NCI-H1105 treated with DMSO at 0.1 percent for 48 hours (cell line): ENCODE measurements at places on chromosomes 12 and 14.

GRCh38 chr12:95445884-95446505, 28.0 kb upstream of the METAP2 start:
- no peak for DNase-seq

- no peak for DNase-seq
Observed at GRCh38 chr14:68888025-68888850, 90.9 kb downstream of the ACTN1 start.

DNA sequence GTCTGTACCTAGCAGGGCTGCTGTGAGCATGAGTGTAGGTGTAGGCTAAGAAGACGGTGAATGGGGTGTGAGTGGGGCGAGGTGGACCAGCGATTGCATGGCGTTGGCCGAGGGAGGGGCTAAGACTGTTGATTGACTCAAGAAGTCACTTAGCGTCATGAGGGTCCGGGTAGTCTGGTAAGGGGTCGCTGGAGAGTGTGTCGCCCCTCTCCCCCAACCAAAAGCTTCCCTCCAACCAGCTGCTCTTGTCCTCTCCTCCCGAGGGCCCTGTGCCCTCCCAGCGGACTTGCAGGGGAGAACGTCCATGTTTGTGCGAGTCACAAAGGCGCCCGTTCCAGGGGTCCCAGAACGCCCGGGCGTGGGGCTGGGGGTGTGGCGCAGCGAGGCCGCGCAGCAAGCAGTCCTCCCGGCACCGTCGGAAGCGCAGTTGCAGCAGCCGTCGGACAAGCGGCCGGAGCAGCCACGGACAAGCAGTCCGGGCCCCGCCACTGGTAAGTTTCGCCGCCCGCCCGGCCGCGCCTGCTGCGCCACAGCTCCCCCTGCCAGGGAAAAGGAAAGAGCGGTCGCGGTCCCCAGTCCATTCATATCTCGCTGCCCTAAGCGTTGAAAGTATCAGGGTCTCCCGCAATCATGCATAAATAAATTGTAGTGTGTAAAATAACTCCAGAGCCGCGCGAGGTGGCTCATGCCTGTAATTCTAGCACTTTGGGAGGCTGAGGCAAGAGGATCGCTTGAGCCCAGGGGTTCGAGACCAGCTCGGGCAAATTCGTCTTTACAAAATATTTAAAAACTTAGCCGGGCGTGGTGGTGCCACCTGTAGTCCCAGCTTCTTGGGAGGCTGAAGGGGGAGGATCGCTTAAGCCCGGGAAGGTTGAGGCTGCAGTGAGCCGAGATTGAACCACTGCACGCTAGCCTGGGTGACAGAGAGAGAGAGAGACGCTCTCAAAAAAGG, at the start of gene CCDC63:
TSS of gene CCDC63 (plus strand) at position 373 of the 952 bp plus-strand sequence. CDS start 5,968 bp downstream, outside the sequence.
- DNase-seq = no peak

DNA sequence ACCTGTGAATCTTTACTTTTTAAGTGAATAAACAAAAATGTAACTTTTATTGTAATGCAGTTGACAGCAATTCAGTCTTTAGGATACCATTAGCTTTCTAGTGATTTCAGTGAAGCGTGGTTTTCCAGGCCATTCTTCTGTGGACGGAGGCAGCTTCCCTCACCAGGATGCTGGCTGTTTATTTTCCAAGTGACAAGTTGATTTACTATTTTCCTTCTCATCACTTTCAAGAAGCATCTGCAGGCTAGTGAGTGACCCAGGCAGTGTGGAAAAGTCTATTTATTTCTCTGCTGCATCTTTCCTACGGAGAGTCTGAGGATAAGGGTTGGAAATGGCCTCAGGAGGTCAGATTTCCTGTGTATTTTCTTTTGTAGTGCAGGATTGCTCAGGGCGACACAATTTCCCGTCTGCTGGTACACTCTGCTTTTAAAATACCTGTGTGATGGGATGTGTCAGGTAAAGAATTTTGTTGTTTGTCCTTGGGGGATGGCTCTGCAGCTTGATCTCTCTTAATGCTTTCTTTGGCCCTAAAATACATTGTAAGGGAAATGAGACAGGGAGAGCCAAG, 467.8 kb downstream of the NRXN3 start:
- DNase-seq = no peak

DNA sequence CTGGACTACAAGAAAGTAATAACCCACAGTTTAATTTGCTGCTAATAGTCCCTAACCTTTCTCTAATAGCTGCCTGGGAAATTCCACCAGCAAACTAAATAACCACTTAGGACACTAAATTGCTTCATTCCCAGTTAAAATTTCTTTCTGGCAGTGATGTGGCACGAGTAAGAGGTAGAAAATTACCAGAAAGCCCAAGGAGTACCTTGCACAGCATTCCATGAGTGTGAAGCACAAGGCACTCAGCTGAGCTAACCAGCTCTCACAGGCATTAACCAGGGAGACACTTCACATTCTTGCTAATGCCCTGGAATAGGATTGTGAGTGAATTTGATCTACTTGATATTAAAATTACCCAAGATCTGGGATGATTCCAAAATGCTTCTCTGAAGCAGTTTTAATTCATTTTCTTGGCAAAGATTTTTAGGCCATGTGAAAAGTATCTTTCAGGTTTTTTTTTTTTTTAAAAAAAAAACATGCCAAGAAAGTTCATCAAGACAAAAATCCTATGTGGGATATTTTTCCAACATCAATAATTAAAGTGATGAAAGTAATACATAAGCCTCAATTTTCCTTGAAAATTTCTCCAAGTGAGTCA, 29.5 kb downstream of the TSPAN8 start:
- peak; percentile 7 for DNase-seq

GRCh38 chr14:31484754-31485153, 3.1 kb downstream of the GPR33 start:
- DNase-seq = no peak
